ENCODE measurements at places on chromosomes 3 and 15.
A peak's percentile ranks its signal among the peaks of the same experiment; 100 is the strongest.

DNA sequence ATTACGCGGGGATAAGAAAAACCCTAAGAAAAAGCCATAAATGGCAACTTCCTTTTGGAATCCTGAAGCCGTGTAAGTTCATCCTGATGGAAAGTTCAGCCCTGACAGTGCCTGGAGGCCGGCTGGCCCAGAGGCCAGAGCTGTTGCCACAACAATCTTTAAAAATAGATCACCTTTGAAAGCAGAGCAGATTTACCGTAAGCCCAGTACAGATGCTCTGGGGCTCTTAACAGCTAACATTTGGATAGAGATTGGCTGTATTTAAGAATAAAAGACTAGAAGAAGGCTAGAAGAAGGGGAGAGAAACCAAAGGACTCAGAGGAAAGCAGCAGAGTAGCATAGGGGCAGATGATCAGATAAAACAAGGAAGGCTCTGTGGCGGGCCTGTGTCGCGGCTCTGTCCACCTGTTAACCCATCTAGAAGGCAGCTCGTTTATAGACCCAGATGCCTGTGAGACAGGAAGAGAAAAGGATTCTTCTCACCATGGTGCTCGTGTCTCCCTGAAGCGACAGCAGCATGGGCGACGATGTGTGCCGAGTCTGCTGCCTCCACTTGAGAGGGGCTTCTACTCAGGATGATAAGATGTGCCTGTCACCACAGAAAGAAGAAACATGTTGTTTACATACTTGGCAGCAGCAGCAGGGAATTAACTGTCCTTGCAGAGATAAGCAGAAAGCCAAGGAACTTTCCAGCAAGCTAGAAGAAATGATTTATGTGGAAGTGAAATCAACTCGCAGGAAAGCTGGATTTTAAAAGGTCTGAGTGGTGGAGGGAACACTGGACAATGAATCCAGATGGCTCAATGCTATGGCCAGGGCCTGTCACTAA, 69.9 kb downstream of the SYNM start:
- no peak for DNase-seq

DNA sequence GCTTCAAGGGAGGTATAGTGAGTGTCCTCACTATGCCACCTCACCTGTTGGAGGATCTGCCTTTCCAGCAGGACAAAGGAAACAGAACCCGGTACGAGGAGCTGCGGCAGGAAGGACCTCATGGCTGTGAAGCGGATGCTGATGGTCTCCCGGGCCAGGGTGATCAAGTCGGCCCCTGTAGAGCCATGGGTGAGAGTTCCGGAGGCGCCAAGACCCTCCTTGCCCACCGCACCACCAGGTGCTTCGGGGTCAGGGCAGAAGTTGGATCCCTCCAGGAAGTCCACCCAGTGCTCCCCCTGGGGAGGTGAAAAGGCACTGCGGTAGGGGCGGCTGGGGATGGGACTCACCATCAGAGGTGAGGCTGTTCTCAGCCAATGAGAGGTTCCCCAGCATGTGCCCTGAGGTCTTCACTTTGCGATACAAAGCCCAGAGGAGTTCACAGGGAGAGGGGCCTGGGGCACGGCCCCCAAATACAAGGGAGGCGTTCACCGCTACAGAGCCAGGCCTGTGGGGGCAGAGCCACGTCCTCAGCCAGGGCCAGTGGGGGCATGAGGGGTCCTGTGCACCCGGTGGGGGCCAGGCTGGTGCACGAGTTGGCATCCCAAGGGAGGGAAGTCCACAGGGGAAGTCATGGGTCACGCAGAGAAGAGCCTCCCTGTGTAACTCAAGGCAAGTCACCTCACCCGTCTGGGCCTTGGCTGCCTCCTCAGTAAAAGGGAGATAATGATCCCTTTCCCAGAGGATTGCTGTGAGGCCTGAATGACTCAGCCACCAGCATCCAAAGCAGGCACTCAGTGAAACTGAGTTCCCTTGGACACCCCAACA, 27.7 kb downstream of the C15orf39 start:
- no peak for DNase-seq

DNA sequence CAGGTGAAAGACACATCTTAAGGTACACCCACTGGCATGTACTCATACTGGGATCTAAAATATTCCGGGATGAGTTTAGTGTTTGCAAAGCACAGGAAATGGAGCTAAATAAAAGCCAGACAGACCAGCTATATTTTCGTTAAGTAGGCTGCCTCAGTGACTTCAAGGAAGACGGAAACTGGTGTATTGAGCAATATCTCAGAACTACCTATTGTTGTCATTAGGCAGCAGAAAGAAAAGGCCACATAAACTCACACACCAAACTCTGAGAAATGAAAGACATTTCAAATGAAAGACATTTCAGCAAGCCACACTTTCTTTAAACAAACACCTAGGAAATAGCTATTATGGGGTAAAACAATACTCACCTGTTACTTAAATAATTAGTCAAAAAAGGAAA, 761.7 kb upstream of the SEMA6D start:
- no peak for DNase-seq

GRCh38 chr3:20104167-20104661, 64.0 kb downstream of the KAT2B start:
- peak; percentile 35 for DNase-seq

GRCh38 chr15:66833371-66833770, 131.3 kb downstream of the SMAD6 start:
- DNase-seq, result no peak

DNA sequence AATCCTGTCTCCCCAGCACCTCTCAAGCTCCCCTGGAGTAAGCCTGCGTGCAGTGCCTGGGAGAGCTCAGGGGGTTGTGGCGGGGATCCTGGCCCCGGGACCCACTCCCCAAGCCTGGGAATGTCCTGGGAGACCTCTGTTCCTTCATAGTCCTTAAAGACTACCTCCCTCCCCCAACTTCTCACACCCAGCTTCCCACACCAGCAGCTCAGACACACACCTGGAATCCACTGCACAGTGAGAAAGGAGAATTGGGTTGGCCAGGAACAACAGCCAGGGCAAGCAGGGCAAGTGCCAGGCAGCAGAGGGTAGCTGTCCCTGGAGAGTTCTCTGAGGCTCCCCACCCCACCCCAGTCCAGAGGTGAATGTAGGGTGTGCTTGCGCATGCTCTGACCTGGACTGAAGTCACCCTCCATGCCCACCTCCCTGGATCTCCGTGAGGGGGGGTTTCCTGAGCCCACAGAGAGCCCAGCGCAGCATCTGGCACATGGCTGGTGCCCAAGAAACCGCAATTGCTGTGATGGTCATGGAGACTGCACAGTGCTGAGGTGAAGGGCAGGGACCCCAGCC, 22.2 kb downstream of the PSTPIP1 start:
- no peak for DNase-seq

GRCh38 chr3:98151241-98151640, 4.0 kb downstream of the OR5H14 start:
- DNase-seq, result no peak

DNA sequence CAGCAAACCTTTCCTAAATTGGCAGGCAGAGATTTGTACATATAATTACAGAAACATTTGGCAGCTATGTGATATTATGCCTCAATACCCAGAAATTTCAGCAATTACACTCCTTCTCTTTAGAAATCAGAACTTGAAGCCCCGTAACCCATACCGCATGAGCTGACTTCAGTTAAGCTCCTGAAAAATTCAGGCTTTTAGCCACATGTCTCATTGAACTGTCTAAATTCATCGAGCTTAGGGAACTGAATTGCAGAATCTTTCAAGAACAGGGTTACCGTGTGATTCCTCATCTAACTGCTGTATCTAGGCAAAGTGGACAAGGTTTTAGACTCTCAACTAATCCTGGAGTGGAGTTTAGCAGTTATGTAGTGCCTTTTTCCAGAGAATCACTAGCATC, 333.0 kb downstream of the EPHA3 start:
- no peak for DNase-seq

GRCh38 chr3:42964266-42964665, 14.8 kb upstream of the GASK1A start:
- no peak for DNase-seq

- DNase-seq, result no peak
These were observed 6.4 kb downstream of the SIAH2 start for GRCh38 chr3:150756491-150757059.

DNA sequence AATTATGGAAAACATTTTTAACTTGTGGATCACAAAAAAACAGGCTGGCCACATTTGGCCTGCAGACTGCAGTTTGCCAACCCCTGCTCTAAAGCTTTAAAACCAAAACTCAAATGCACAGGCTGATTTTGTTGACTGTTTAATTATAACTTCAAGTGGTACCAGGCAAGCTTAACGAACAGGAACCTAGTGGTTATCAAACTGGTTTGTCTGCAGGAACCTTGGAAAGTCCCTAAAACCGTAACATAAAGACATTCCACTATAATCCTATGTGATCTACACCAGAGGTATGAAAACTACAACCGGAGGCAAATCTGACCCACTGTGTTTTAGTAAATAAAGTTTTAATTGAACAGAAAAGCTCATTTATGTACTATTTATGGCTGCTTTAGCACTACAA, 52.4 kb downstream of the TBL1XR1 start:
- DNase-seq, result no peak

GRCh38 chr3:135927155-135927554, 38.4 kb upstream of the PPP2R3A start:
- no peak for DNase-seq
